Stimulated activated CD8-positive, alpha-beta memory T cell treated with anti-CD3 and anti-CD28 coated beads, Interleukin-2, amount 100 ng/mL, for 48 hours (primary cell): ENCODE measurements at places on chromosomes 12 and 14.

DNA sequence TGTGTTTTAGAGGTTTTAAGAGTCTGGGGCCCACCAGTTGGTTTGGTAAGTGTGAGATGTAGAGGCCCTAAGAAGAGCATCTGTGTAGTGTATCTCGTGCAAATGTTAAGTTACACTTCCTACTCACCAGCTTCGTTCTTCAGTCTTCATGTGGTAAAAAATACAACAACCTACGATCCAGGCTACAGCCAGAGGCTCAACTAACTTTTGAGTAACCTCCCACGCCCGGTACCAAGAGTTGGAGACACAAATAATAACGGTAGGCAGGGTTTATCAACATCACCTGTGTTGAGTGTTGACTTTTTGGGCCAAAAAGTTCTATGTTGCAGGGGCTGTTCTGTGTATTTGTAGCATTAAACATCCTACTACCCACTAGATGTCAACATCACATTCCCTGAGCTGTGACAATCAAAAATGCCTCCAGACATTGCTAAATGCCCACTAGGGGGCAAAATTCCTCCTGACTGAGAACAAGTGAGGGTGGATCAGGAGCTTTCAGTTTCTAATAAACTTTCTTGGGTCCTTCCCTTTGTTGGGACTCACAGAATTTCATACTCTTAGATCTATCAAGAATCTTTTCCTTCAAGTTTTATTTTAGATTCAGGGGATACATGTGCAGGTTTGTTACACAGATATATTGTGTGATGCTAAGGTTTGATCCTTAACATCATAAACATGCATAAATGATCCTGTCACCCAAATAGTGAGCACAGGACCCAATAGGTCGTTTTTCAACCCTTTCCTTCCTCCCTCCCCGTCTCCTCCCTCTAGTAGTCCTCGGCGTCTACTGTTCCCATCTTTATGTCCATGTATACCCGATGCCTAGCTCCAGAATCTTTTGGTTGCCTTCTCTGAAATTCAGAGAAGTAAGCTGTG lies 94.7 kb downstream of the SLC2A13 start:
- no peak for DNase-seq

DNA sequence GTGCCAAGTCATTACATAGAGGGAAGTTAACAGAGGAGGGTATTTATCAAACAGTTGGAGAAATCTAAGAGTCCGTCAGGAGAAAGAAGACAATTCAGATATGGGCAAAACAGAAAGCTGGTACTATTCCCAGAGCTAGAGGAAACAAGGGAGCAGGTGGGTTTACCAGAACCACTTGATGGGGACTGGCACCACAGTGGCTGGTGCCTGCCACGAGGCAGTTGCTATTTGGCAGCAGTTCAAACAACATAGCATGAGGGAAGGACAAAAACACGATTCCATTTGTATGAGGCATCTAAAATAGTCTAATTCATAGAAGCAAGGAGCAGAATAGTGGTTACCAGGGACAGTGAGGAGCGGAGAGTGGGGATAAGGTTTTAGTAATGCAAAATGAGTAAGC lies 24.6 kb upstream of the KLRD1 start:
- no peak for DNase-seq

DNA sequence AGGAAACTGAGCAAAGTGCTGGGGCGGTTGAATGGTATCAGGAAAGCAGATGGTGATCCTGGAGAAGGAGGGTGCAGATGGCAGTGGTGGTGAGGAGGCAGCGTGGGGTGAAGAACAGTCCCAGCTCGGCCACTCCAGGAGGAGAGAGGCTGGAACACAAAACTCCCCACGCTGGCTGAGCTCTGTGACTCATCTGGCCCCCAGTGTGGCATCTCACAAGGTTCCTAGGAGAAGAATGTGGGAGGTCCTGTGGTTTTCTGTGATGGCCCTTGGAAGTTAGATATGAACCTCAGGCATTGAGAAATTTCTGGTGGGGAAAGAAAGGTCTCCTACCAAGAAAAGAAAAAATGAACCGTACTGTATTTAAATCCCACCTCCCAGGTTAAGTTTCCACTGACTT lies 8.0 kb upstream of the NRXN3 start:
- DNase-seq: no peak

GRCh38 chr14:100721568-100721967 lies 5.1 kb upstream of the DLK1 start:
- DNase-seq: no peak

DNA sequence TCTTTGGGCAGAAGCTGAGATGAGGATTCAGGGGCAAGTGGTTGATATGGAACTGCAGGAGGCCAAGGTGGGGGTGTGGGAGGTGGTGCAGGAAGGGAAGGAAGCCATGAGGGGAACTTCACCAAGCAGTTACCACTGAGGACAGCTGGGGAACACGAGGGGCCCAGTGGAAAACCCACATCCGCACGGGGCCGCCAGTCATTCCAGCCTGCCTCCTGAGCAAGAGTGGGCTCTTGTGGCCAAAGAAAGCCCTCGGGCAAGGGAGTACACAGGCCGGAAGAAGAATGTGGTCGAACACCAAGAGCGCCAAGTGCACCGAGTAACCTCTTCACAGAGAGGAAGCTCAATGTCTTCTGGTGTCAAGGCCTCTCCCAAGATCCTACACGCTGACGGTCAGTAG lies 252.2 kb upstream of the FOXN3 start:
- peak; percentile 25 for DNase-seq

- no peak for DNase-seq
Measured at GRCh38 chr14:36618641-36619040, 36.2 kb upstream of the NKX2-8 start.

GRCh38 chr14:100156776-100157175 lies 2.7 kb downstream of the DEGS2 start:
- no peak for DNase-seq

- no peak for DNase-seq
Measured at GRCh38 chr14:95301527-95302187, 18.1 kb downstream of the CLMN start.

- DNase-seq: no peak
Measured at GRCh38 chr12:112602150-112602549, 183.4 kb downstream of the PTPN11 start.

GRCh38 chr12:43841253-43841652 lies 5.4 kb downstream of the TMEM117 start:
- DNase-seq: no peak

DNA sequence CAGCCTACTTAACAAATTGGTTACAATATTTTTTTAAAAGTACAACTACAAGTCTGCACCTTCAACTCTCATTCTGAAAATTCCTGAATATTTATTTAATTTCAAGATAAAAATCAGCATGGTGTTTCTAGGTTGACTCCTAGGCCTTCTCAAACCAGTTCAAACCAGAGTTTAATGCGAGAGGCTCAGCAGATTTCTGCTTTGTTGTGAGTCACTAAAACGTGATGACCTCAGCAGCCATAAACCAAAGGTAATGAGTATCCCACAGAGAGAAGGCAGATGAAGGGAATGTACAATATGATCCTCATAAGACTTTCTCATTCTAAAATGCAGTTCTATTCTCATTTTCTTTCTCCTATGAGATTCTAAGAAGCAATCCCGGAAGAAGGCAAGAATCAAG lies 1.5 kb downstream of the PRDM4 start:
- DNase-seq: no peak

DNA sequence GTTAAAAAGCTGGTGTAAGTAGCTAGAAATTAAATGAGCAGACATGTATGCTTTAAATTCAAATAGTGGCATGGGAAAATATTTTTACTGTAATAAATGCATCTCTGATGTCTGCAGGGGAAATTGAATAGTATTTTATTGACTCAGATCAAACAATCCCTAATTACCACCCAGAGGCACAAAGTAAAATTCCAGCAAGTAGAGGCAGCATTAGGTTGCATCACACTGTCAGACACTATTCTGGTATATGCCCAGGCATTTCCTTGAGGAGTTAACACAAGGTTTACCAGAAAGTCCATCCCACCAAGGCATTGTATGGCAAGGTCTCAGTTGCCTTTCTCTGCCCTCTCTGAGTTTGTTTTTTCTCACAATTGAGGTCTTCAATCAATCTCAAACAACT lies 201.6 kb upstream of the KITLG start:
- no peak for DNase-seq

- peak; percentile 36 for DNase-seq
Measured at GRCh38 chr14:24296341-24297157, 3.0 kb downstream of the DHRS1 start.

GRCh38 chr14:59036134-59036533 lies 152.3 kb upstream of the DAAM1 start:
- DNase-seq: no peak

DNA sequence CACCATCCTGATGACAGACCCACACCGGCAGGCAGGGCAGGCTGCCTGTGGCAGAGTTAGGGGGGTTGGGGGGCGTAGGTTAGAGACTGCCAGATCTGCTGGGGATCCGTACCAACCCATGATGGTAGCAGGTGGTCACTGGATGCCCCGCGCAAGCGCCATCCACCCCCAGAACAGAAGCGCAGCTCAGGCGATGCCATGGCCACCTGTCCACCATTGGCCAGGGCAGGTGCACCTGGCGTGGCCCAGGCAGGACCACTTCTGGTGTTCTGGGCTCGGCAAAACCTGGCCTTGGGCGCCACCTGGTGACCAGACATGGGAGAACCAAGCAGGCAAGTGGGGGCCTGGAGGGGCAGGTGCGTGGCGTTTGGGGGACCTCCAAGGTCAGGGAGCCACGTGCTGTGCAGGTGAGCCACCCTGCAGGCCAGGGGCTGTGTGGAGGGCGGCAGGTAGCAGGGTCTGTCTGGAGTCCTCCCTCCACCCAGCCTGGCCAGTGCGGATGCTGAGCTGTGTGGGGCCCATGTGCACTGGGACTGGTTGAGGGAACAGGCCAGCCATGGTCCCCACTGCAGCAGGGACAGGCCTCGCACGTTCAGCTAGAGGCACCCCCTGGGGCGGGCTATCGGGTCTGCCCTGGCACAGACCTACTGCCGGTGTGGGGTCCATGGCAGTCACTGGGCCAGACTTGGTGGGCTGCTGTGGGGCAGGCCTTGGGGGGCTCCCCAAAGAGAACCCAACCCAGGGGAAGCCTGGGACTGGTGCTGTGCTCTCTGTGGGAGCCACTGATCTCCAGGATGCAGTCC lies 15.6 kb downstream of the BAG5 start:
- DNase-seq: peak; percentile 58

GRCh38 chr12:267581-268482 lies 5.2 kb upstream of the SLC6A13 start:
- no peak for DNase-seq

GRCh38 chr12:73950507-73950906 lies 587.1 kb upstream of the ATXN7L3B start:
- DNase-seq: no peak

- DNase-seq: no peak
Measured at GRCh38 chr12:6938353-6939190, 5.0 kb upstream of the RNU7-1 start.

GRCh38 chr14:23047034-23047634 lies 5.1 kb downstream of the PSMB11 start:
- no peak for DNase-seq

DNA sequence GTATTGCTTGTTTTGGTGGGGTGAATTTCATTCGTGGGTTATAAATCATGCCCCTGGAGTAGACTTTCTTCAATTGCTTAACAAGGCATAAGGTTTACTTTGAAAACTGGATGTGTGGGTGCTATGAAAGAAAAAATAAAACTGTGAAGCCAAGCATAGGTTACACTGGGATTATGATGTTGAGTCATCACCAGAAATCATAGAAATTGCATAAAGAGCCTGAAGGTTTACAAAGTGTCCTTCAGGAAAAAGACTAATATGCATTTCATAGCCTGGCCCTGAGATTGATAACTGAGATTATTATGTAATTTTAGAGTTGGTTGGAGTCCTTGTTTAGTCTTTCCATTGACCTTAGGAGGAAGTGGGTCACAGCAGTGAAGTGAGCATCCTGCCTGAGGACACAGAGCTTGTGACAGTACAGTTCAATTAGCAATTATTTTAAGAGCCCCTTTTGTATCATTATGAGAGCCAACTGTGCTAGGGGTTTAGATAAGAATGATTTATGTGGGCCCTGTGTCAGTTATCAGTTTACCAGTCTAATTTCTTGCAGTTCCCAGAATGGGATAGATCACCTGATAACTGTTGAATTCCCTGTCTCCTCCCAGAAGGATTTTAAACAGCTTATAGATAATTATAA lies 13.6 kb downstream of the LRRK2 start:
- no peak for DNase-seq

- no peak for DNase-seq
Measured at GRCh38 chr14:88706425-88706824, 86.3 kb downstream of the EML5 start.

GRCh38 chr12:124640056-124640455 lies 72.6 kb upstream of the NCOR2 start:
- DNase-seq: no peak

DNA sequence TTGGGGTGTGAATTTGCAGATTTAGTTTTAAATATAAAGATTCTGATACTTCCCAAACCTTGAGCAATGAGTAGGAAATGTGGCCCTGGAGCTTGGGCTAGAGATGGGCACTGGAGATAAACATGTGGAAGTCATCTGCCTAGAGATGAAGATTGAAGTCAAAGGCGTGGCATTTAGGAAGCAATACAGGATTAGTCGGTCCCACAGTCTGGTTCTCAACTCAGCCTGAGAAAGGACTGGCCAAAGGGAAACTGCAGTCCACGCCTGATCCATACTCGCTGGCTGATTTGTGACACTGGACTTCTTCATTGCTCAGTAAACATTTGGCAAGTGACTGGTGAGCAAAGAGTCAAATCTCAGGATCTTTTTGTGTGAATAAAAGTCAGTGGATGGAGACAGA lies 268.2 kb upstream of the ATP2B1 start:
- no peak for DNase-seq

DNA sequence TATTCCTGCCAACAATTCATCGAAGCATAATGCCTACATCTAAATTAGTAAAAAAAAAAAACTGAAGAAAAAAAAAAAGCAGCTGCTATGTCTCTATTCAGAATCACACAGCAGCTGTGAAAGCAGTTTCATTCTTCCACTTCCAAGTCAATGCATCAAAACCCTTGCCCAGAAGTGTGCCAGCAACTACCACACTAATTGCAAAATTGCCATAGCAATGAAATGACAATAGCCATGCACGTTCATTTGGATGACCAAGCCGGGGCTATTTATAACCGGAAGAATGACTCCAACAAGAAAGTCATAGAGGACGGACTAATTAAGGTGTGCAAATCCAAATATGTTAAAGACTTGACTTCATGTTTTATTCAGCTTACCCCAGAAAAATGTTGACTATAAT lies 42.5 kb downstream of the SLC2A13 start:
- no peak for DNase-seq

- DNase-seq: no peak
Measured at GRCh38 chr14:25908277-25909044, 689.4 kb downstream of the NOVA1 start.

- no peak for DNase-seq
Measured at GRCh38 chr12:42862055-42862454, 272.5 kb upstream of the PRICKLE1 start.

GRCh38 chr12:117863002-117863709 lies 105.6 kb downstream of the KSR2 start:
- no peak for DNase-seq

- DNase-seq: no peak
Measured at GRCh38 chr14:100674428-100674827, 52.3 kb upstream of the DLK1 start.

GRCh38 chr12:6914947-6915788 lies 788 bp downstream of the ENO2 start:
- DNase-seq: no peak

- no peak for DNase-seq
Measured at GRCh38 chr12:5154091-5154490, 110.4 kb downstream of the KCNA5 start.
